ENCODE measurements at places on chromosomes 1 and 21.
A peak's percentile ranks its signal among the peaks of the same experiment; 100 is the strongest.

DNA sequence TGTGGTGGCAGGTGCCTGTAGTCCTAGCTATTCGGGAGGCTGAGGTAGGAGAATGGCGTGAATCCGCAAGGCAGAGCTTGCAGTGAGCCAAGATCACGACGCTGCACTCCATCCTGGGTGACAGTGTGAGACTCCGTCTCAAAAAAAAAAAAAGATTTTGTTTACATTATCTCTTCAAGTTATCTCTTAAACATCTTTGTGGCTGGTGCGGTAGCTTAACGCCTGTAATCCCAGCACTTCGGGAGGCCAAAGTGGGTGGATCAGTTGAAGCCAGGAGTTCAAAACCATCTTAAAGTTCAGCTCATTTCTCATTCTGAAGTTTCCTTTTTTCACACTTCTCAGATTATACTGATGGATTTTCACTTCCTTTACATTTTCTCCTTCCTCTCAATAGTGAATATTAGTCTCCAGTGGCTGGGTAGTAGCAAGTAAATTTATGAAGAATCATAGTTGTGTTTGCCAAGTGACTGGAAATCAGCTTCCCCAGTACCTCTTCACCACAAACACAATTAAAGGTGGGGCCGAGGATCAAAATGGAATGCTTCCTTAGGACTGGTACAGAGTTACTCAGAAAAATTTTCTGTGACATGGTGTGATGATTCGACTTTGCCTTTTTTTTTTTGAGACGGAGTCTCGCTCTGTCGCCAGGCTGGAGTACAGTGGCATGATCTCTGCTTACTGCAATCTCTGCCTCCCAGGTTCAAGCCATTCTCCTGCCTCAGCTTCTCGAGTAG, 13.8 kb downstream of the PIP5K1A start:
- no peak for DNase-seq

DNA sequence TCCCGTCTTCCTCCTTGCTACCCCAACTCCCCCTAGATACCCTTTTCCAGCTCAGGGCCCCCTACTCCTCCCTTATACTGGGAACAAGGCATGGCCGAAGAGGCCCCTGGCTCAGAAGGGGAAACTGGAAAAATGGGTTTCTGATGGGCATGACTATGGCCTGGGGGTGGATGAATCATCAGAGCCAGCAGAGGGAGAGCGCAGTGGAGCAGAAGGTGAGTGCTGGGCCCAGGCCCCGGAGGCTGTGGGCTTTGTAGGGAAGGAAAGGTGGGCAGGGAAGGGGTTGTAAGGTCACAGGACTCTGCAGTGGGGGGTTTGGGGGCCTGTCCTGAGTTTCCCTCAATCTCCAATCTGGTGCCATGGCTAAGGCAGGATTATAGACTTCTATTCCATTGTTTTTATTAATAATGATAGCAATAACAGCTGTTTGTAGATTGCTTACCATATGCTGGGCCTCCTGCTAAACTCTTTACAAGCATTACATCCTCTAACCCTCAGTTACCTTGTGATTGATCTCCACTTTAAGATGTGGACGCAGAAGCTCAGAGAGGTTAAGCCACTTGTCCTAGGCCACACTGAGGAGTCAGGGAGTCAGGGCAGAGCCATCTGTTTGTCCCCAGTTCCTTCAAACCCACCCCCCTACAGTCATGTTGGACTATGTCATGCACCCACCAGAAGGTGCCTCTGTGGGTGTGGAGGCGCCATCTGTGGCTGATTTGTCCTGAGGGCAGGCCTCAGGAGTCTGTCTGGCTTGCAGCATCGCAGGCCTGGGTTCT, 36.2 kb upstream of the ZNF362 start:
- DNase-seq, result no peak

- DNase-seq, result peak; percentile 55
Observed at GRCh38 chr1:117656202-117656641, 50.4 kb downstream of the TENT5C start.

- DNase-seq, result no peak
Observed at GRCh38 chr1:168608796-168609715, 32.7 kb downstream of the XCL1 start.

DNA sequence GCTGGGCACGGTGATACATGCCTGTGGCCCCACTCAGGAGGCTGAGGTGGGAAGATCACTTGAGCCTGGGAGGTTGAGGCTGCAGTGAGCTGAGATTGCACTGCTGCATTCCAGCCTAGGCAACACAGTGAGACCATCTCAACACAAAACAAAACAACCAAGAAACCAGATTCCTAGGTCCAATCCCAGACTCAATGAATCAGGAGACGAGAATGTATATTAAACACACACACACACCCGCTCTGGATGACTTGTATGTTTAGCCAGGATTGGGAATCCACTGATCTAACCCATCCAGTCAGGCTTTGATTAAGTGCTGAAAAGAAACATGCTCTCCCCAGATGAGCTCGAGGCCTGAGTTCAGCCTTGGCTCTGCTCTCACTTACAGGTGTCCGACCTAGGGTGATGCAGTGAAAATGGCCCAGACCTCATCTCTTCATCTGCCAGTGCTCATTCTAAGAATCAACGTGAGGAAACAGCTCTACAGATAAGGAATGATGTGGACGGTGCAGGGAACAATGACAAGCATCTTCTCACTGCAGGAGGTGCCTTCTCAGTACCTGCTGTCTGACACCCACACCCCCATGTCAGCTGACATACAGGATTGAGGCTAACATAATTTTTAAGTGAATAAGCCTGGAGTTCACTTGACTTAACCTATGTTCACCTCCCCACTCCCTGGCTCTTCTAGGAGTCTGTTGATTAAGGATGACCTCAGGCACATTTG, 15.3 kb upstream of the SRSF4 start:
- no peak for DNase-seq

GRCh38 chr1:90721210-90722194, 4.4 kb upstream of the BARHL2 start:
- no peak for DNase-seq

GRCh38 chr1:239123260-239123659, 263.1 kb upstream of the CHRM3 start:
- DNase-seq, result no peak

All from activated CD4-positive, alpha-beta T cell treated with anti-CD3 and anti-CD28 coated beads for 24 hours (primary cell).